ENCODE measurements at places on chromosomes 4 and X.

DNA sequence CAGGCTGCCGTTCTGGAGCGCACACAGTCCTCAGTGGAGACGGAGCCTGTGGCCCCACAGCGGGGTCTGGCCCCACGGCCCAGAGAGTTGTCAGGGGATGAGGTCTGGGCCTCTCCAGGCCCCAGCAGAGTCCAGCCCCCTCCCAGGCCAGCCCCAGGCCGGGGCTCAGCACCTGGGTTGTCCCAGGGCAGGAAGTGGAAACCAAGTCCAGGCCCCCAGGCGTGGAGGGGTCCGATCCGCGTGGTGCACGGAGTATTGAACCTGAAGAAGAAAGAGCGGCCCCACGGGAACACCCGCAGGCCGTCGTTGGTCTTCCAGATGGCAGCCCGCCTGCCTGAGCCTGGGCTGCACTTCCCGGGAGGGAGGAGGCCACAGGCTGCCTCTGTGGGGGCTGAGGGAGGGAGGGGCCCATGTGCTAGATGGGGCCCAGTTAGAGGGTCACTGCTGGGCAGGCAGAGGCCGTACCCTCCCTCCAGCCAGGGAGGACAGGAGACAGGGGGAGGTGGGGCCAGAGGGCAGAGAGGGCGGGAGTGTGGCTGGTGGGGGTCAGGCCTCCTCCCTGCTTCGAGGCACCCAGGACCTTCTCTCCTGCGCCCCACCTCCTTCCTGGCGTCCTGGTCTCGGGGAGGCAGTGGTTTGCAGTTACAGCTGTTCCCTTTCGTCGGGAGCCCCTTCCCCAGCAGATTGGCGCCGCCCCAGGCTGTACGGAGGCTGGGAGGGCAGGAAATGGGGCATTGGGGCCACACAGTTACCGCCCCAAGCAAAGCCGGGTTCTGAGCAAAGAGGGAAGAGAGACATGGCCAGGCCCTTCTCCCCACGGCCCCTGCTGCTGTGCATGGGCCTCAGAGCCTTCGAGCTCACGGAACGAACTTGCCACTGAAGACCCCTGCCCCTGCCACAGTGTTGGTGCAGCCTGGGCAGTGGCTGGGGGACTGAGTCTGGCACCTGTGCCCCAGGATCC is 8.1 kb downstream of the HGFAC start:
- peak; percentile 69 for DNase-seq

DNA sequence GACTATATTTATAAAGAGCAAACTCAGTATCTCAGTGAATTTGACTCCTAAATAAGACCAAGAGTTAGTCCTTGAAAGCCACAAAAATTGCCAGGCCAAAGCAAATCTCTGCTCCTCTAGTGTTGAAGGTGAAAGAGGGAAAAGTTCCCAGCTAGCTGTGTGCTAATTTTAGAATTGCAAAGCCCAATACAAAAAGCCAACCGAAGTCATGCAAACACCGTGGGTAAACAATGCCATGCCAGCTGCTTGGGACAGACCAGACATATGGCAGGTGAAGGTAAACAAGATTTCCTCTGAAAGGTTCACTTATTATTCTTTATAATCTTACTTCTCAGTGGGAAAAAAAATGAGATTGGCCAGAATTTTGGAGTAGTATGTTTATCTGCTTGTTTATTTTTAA is 80.5 kb upstream of the LNX1 start:
- DNase-seq: no peak

- DNase-seq: no peak
Measured at GRCh38 chrX:130485870-130486269, 84.1 kb downstream of the RBMX2 start.

- no peak for DNase-seq
Measured at GRCh38 chrX:2446815-2447214, 54.0 kb downstream of the DHRSX start.

DNA sequence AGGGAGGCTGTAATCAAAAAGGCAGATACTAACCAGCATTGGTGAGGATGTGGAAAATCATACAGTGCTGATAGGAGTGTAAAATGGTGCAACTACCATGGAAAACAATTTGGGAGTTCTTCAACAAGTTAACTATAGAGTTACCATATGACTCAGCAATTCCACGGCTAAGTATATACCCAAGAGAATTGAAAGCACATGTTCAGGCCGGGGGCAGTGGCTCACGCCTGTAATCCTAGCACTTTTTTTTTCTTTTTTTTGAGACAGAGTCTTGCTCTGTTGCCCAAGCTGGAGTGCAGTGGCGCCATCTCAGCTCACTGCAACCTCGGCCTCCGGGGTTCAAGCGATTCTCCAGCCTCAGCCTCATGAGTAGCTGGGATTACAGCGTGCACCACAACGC is 15.0 kb upstream of the CD99L2 start:
- DNase-seq: no peak

- DNase-seq: no peak
Measured at GRCh38 chr4:26530099-26530498, 39.8 kb upstream of the CCKAR start.

DNA sequence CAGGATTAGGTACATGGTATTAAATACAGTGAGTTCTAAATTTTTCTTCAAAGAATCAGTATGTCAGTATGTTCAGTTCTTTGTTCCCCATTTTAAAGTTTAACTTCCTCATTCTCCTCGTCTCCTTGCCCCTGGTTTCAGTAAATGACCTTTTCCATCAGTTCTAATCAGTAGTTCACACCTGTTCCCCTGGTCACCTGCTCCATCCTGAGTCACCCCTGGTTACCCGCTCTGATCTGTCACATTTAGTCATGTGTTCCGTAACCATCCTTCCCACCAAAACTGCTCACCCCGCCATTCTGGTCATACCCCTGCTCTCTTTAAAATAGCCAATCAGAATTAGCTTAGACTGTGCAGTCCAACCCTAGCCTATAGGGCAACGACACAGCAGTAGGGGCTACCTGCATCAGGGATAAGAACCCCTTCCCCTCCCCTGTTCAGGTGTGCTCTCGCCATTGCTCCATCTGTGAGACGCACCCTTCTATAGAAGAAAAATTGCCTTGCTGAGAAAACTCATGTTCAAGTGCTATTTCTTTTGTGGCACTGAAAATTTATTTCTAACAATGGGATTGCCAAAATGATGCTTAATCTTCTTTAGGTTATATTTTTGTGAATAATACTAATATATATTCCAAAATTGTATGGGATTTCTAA is 181.3 kb downstream of the OR13H1 start:
- DNase-seq: no peak

GRCh38 chr4:5211282-5211839 is 160.1 kb downstream of the STK32B start:
- no peak for DNase-seq

DNA sequence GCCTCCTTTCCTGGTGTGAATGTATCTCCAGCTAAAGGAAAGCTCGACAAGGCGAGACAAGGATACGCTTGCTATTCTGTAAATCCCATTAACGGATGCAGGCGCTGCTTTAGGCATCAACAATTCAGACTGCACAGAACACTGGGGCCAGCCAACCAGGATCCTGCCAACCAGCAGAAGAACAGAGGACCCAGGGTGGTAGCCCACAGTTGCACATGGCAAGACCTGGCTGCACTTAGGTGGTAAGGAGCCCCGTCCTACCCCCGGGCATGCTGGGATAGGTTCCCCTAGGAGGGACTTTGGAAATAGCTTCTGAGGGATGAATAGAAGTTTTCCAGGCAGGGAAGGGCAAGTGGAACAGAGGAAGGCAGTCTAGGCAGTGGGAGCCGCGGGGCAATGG is 20.7 kb downstream of the PSAPL1 start:
- no peak for DNase-seq

GRCh38 chr4:138540056-138540800 is 298.1 kb upstream of the SLC7A11 start:
- no peak for DNase-seq

DNA sequence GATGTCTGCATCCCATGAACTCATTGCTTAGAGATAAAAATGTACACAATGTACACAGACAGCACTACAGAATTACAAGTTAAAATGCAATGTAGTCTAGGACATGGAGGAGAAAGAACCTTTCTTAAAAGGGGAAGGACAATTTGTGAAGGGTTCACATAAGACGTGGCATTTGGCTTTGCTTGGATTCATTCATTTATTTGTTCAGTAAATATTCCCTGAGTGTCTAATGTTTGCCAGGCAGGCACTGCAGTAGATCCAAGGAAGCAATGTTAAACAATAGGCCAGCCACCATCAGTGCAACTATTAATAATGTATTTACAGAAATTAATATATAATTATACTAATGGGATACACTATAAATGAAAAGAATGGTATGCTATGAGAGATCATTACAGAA is 94.4 kb downstream of the GRIA2 start:
- no peak for DNase-seq

DNA sequence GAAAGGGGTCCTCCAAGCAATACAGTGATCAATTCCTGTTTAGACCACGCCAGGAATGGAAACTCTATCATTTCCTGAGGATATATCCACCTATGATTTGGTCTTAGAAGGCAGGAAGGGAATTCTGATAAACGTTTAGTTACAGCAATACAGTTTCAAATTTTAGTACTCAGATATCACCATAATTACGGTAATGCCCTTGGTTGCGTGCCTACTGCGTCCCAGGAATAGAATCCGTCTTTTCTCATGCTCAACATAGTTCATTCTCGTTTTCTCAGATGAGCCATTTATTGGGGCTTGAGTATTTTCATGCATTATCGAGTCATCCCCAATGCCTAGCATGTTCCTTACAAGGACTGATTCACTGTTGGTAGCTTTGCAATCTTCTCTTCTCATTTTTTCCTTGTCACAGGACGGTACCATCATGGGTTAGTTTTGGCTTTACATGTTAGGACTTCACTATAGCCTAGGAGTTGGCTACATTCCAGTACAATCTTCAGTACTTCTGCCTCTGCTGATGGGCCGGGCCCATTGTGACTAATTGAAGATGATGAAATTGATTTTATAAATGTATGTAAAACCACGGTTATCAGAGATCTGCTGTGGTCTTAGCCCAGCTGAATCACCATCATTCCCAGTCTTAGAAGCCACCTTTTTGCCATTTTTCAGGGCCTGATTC is 4.4 kb upstream of the PRKX start:
- DNase-seq: no peak

- DNase-seq: peak; percentile 80
Measured at GRCh38 chr4:182917182-182918043, at the start of gene DCTD. DCTD (minus strand) TSS chr4:182917386; CDS start chr4:182915568, 1,818 bp downstream.

DNA sequence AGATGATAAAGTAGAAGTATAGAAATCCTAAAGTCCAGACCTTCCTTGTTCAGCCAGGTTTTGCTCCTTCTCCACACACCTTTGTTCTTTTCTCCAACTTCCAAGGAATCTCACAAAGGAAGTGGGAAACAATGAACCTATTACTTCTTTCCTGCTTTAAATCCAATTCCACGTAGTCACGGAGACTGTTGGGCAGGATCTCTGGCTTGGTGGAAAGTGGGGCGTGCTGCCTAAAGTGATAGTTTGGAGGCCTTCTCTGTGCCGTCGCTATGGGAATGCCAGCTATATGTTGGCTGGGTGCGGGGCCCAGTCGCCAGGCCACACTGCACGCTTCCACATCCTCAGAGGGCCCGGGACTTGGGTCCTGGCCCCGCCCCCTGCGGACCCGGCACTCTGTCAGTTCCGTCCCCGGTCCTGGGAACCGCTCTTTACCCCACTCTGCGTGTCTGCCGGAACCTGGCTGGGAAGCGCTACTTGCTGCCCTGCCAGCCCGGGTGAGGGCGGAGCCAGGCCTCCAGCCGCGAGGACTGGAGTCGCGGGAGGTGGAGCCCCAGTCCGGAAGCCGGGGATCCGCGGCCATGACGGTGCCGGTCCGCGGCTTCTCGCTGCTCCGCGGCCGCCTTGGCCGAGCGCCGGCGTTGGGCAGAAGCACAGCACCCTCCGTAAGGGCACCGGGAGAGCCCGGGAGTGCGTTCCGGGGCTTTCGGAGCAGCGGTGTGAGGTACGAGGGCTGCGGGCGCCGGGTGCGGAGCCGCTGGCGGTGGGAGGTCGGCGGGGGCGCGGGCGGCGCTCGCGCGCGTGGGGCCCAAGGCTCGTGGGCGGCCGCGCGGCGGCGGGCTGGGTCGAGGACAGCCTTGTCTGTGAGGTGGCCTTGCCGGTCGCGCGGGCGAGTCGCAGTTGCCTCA is at the start of gene MTHFD2L:
TSS of gene MTHFD2L (plus strand) at position 558 of the 905 bp plus-strand sequence. CDS start at position 579, 21 bp downstream.
- peak; percentile 93 for DNase-seq

- DNase-seq: no peak
Measured at GRCh38 chr4:128227991-128228571, 59.5 kb downstream of the PGRMC2 start.

DNA sequence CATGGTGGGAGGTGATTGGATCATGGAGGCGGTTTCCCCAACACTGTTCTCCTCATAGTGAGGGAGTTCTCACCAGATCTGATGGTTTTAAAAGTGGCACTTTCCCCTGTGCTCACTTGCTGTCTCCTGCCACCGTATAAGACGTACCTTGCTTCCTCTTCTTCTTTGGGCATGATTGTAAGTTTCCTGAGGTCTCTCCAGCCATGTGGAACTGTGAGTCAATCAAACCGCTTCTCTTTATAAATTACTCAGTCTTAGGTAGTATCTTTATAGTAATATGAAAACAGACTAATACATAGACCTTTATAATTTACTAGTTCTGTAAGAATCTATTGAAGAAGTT is 82.5 kb upstream of the PITX2 start:
- DNase-seq: no peak

DNA sequence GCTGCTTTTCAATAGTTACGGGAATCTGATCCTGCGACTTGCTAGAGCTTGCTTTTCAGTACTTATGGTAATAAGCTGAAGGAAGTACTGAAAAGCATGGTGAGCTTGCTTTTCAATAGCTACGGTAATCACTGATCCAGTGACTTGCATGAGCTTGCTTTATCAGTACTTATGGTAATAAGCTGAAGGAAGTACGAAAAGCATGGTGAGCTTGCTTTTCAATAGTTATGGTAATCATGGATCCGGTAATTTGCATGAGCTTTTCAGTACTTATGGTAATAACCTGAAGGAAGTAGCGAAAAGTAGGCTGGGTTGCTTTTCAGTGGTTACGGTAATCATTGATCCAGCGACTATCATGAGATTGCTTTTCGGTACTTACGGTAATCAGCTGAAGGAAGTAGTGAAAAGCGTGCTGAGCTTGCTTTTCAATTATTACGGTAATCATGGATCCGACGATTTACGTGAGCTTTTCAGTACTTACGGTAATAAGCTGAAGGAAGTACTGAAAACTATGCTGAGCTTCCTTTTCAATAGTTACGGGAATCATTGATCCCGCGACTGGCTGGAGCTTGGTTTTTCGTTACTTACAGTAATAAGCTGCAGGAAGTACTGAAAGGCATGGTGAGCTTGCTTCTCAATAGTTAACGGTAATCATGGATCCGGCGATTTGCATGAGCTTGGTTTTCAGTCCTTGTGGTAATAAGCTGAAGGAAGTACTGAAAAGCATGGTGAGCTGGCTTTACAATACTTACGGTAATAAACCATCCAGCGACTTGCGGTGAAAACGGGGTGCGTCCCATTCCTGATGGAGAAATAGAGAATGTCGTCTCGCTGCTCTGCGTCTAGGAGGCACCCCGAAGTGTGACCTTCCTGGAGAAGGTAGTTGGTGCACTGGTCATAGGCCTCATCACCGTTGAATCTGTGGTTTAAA is 6.5 kb downstream of the CRLF2 start:
- no peak for DNase-seq
